Stimulated activated CD4-positive, alpha-beta T cell treated with anti-CD3 and anti-CD28 coated beads, Interleukin-1b, Interleukin-23, amount 100 ng/mL, for 1 hour (primary cell): ENCODE measurements at places on chromosomes 7 and 10.

DNA sequence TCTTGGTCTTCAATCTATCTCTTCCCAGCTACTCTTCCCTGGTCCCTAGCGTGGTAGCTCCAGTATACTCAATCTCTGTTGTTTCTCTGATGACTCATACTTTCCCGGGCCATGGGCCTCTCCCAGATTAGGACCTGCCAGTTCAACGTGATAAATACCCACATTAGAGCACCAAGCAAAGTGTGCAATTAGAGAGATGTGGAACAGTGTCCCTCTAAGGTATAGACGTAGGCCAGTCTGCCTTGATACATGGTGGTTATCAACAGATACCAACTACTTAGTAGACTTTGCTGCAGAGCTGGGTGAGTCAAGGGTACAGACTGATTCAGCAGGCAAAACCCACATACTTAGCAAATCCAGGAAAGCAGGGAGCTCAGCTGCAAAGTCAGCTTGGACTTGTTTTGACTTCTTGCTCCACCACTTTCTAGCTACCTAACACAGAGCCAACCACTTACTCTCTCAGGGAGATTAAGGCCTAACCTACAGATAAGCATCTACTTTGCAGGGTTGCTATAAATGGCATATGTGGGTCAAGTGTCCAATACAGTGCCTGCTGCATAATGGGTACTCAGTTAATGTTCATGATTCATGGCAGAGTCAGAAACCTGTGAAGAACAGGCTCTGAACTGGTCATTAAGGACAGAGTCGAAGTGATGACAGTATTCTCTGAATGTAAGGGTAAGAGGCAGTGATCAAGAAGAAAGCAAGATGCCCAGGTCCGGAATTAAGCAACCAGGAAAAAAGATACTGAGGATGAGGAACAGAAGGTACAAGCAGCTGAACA lies 176.1 kb downstream of the CHN2 start:
- DNase-seq: no peak

GRCh38 chr10:4082861-4083260 lies 297.9 kb upstream of the KLF6 start:
- DNase-seq: no peak

- no peak for DNase-seq
These were observed 37.6 kb upstream of the TCF7L2 start for GRCh38 chr10:112912410-112912928.

GRCh38 chr7:157977306-157977705 lies 610.3 kb downstream of the PTPRN2 start:
- no peak for DNase-seq

GRCh38 chr7:4689151-4689550 lies 7.1 kb downstream of the FOXK1 start:
- no peak for DNase-seq

GRCh38 chr7:157267956-157268355 lies 68.8 kb upstream of the DNAJB6 start:
- no peak for DNase-seq

DNA sequence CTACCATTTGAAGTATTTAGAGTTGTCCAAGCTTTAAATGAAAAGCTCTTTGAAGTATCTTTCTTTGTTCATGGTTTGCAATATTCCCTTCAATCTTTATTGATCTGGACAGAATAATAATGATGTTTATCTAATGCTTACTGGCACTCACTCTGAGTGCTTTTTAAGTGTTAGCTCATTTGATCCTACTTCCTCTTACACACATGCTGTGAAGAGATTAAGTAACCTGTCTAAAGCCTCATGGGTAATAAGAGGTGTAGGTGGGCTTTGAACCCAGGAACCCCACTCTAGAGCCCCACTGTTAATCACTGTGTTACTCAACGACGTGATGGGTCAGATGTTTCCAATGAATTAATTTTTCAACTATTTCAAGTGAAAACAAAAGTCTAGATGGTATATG lies 31.1 kb upstream of the ADD3 start:
- DNase-seq: no peak

GRCh38 chr7:99344061-99344647 lies 18.5 kb downstream of the ARPC1A start:
- no peak for DNase-seq

- DNase-seq: no peak
These were observed 223.8 kb downstream of the PRPF18 start for GRCh38 chr10:13810568-13810967.

DNA sequence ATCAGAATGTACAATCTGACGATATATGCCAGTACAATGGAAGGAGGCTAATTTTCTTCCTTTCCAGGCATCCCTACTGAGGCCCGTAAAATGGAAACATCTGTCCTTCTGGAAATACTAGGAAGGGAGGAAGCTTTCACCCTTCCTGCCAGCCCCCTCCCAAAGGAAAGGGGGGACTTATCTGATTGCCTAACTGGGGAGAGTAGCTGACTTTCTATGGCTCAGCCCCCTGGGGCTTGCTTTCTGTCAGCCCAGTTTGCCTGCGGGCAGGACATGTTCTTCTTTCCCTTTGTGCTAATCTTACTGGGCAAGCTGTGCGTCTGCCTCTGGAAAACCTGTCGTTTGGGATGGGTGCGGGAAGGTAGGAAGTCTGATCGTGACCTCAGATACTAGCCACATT lies 508.9 kb downstream of the SUGCT start:
- no peak for DNase-seq

DNA sequence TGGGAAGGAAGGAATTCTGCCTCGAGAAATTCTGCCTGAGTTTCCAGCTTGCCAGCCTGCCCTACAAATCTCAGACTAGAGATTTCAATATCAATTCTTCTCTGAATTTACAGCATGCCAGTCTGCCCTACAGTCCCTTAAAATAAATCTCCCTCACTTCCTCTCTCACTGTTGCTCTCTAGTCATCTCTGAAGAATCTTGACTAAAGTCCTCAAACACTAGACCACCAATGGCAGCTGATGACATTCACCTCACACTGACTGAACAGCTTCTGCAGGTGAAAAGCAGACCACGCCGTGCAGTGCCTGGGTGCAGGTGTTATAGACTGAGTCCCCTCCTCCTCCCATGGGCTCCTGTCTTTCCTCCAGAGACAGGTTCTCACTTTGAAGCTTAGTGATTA lies 30.4 kb downstream of the PPP1R3C start:
- DNase-seq: no peak

DNA sequence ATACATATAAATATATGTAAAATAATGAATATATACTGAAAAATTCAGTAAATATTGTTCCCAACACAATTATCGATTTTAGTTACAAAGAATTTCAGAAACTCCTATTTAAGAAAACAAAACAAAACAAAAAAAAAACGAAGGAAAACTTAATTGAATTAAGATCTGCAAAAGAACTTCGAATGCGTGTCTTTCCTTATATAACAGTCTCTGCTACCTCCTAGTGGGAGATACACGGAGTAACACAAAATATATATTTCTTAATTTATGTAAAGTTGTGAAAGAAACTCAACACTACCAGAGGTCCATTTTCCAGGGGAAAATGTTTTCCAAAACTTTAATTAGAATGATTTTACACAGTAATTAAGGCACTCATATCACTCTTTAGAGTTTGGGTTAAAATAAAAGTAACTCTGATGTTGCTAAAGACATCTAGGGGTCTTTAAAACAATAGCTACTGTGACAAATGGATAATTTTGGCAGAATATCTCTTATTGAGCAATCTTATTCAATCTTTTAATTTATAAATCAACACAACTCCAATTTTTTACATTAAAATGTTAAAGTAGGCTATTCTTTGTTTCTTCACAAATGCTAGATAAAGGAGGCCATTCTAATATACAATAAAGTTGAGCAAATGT lies 41.6 kb downstream of the NEBL start:
- no peak for DNase-seq

DNA sequence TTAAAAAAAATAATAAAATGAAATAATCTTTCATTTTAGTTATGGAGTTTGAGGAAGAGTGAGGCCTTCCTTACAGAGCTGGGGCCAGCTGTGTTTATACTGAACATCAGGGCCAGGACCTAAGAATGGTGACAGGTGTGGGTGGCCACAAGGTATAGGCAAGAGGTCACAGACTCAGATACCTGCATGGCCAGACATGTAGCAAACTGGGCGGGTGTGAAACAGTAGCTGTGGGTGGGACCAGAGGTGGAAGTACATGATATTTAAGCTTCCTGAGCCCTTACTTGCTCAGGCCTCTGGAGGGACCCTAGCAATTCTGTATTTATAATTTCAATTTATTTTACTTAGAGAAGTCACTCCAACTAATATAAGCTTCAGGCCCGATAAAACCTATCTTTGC lies 27.7 kb upstream of the CAMK1D start:
- no peak for DNase-seq

DNA sequence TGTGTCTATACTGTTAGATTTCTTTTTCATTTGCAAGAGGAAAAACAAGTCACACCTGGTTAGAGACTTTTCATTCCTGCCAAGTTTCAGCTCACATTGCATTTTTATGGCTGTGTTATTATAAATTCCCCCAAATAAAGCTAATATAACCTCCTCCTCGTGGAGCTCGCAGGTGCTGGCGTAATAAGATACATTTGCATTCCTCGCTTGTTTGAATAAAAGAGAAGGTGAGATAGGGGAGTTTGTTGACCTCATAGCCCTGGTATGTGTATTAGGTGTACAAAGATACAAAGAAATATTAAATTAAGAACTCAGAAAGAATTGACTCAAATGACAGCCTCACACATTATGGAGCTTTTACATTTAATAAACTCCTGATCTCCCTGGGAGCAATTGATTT lies 257.7 kb upstream of the SP8 start:
- no peak for DNase-seq

GRCh38 chr7:154480817-154481216 lies 428.6 kb downstream of the DPP6 start:
- no peak for DNase-seq

GRCh38 chr7:110119883-110120581 lies 970.9 kb upstream of the LRRN3 start:
- DNase-seq: no peak

DNA sequence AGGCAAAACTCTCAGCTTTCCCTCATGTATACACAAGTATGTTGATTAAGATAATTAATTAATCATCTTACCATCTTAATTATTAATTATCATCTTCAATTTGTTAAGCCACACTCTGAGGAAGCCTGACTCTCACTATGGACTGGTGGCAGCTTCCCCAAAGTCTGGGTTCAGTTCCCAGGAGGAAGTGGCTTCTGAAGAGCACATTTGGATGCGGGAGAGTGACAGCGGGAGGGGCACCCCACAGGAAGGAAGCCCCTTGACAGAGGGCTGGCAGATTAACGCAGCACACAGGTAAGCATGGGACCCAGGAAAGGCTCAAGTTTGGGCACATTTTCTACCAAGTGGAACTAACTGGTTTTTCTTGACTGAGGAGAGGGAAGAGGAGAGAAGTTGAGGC lies 13.4 kb upstream of the SLIT1 start:
- no peak for DNase-seq

DNA sequence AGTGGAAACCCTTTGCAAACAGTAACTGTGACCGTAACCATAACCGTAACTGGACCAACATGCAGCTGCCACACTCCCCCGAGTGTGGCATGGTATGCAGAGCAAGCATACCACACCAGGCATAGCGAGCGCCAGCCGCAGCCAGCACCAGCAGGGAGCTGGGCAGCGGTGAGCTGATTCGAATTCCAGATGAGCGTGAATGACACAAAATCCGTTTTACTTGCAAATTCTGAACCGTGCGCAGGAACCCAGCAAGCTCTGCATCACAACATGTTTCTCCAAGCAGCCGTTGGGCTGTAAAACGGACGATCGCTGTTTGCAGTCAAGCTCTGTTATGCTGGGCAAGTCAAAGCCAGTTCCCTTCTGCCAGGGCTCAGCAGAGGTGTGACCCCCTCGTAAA lies 111.1 kb downstream of the OAT start:
- DNase-seq: no peak

- DNase-seq: no peak
These were observed 49.8 kb downstream of the EBF3 start for GRCh38 chr10:129914153-129914855.

DNA sequence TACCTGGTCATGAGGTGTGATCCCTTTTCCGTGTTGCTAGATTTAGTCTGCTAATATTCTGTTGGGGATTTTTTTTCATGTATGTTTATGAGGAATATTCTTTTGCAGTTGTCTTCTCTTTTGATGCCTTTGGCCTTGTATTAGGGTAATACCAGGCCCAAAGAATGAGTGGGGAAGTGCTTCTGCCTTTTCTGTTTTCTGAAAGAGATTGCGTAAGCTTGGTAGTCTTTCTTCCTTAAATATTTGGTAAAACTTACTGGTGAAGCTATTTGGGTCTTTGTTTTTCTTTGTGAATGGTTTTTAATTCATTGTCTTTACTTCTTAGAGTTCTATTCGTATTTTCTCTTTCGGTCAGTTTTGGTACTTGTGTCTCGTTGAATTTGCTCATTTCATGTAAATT lies 51.1 kb downstream of the SHH start:
- no peak for DNase-seq

GRCh38 chr7:121302214-121302745 lies 26.5 kb upstream of the WNT16 start:
- no peak for DNase-seq
